ENCODE measurements at places on chromosomes 1 and 21.

GRCh38 chr1:108708691-108709660 lies 3.7 kb upstream of the FNDC7 start:
- DNase-seq: peak; percentile 59

DNA sequence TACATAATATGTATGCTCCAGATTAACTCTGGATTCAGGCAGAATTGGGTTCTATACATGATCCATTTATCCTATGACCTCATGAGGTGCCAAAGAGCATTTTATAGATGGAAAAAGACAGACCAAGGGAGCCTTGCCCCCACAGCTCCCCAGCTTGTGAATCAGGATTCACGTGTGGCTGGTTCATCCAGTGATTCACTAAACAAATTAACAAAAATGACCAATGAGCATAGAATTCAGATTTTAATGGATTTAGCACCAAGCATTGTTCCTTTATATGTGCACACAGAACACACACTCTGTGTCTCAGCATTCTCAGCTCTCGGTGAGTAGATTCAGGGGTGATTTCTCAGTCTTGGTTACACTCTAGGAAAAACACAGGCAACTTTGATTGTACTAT lies 51.7 kb upstream of the BARHL2 start:
- no peak for DNase-seq

DNA sequence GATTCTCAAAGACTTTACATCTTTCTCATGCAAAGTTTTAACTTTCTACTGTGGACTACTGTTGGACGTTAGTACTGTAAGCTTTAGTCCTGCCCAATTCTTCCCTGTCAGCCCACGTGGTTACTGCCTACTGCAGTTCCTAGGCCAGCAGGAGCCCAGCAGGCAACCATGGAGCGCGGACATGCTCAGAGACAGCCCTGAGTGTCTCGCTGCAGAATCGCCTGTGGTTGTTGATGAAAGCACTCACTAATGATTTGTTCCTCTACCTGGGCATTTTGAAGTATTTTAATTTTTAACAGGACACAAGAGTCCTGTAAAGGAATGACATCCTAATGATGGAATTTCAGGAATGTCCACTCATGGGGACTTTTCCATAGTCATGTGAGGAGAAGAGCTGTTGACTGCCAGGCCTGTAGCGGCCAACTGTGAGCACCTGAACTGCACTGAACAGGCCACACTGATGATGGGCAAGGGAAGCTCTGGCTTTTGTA lies 44.1 kb downstream of the PGBD5 start:
- no peak for DNase-seq

- DNase-seq: no peak
Observed at GRCh38 chr1:188904201-188904600, 1573.5 kb downstream of the BRINP3 start.

- no peak for DNase-seq
Observed at GRCh38 chr1:188822248-188822647, 1655.4 kb downstream of the BRINP3 start.

GRCh38 chr1:97870589-97870988 lies 50.2 kb downstream of the DPYD start:
- no peak for DNase-seq

GRCh38 chr1:67433837-67434236 lies 3.6 kb upstream of the SERBP1 start:
- DNase-seq: no peak

DNA sequence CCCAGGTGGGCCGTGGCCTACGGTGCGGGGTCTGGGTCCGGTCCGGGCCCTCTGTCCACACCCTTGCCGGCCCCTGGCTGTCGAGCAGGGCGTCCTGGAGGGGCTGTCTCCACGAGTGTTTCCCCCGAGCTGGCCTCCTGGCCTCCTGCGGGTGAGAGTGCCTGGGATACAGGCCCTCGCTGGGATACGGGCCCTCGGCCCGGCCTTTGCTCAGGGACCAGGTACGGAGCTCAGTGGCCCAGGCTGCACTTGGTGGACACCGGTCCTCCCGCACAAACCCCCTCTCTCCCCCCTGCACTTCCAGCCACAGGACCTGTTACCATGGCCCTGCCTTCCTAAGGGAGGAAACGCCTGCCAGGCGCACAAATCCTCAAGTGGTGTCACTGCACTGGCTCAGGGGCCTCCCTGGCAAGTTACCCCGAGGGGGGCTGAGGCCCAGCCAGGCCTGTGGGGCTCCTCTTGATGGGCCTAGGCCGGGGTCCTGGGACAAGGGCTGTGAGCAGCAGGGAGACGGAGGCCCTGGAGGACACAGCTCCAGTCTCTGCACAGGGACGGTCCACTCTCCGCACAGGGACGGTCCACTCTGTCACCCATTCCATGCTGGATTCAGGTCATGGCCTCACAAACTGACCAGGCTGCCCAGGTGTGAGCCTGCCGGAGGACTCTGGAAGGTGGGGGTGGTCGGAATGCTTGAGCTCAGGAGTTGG lies 18.2 kb upstream of the RNF223 start:
- DNase-seq: no peak

- DNase-seq: no peak
Observed at GRCh38 chr1:204447190-204447589, 35.6 kb upstream of the PPP1R15B start.

DNA sequence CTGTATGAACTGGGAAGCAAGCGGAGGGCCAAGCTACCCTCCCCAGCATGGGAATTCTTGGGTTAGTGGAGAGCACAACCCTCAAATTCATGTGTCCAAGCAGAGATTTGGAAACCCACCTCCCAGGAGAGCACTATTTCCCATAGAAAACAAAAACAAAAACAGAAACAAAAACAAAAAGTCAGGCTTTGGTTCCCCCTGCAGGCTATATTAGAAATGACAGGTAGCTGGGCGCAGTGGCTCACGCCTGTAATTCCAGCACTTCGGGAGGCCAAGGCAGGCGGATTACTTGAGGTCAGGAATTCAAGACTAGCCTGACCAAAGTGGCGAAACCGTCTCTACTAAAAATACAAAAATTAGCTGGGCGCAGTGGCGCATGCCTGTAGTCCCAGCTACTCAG lies 10.8 kb downstream of the MINDY1 start:
- DNase-seq: no peak

GRCh38 chr1:205669341-205670149 lies 10.8 kb downstream of the SLC45A3 start:
- DNase-seq: no peak

- DNase-seq: peak; percentile 60
Observed at GRCh38 chr1:11664336-11665065, 501 bp downstream of the FBXO6 start.

DNA sequence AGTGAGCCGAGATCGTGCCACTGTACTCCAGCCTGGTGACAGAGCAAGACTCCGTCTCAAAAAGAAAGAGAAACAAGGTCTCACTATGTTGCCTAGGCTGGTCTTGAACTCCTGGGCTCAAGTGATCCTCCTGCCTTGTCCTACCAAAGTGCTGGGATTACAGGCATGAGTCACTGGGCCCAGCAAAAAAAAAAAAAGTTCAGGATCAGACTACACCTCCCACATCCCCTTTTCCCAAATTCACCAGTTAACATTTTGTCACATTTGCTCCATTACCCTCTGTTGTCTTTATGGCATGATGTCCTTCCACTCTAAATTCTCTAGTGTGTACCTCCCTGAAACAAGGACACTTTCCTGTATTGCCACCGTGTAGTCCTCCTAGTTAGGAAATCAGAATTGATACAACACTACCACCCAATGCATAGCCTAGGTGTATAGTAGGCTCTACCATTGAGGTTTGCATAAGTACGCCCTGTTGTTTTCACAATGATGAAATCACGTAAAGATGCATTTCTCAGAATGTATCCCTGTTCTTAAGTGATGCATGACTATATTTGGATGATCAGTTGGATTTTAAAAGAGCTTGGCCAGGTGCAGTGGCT lies 10.7 kb downstream of the SPEN start:
- no peak for DNase-seq

GRCh38 chr1:241838897-241839296 lies 9.1 kb upstream of the EXO1 start:
- no peak for DNase-seq

GRCh38 chr1:159144571-159144970 lies 26.8 kb upstream of the CADM3 start:
- no peak for DNase-seq

DNA sequence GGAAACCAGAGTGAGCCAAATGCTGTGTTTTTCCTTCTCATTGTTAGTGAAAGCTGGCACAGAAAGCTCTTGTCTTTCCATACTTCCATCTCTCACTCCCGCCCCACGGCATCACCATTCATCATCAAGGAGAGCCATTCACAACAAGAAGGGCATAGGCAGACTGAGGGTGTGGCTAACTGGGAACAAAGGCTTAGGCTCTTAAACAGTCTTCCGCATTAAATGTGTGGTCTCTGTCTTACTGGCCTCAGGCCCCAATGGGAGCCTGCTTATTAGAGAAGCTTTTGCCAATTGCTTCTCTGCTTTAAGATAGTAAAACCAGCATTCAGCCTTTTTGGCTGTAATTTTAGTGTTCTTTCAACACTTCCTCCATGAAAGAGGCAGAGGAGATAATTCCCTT lies 51.4 kb downstream of the TNFSF18 start:
- no peak for DNase-seq

DNA sequence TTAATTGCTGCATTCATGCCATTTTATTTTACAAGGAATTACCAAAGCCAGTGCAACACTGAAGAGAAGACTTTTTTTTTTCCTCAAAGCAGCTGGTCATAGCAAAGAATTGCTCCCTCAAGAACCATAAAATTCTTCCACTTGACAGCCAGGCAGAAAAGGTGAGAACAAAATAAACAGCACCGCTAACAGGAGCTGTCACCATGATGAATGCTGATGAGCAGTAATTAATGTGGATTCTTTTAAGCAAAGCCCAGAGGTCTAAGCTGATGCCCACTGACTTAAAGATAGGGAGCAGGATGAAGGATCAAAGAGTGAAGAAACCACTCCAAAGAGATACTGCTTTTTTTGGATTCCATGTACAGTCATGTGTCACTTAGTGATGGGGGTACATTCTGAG lies 428.4 kb downstream of the BRINP3 start:
- DNase-seq: no peak

- DNase-seq: no peak
Observed at GRCh38 chr1:36297062-36297461, 9.1 kb upstream of the SH3D21 start.

Data from activated naive CD4-positive, alpha-beta T cell treated with anti-CD3 and anti-CD28 coated beads, Interleukin-2, amount 50 U/mL, for 16 hours (primary cell).